ENCODE measurements at places on chromosomes 7 and 10. TPM values are rescaled to one million over a fixed set of nuclear protein-coding genes. Genes with fewer than 3 reads are reported as not detected.

- peak; percentile 13 for DNase-seq
Measured at GRCh38 chr7:50607524-50608125, 42.4 kb upstream of the DDC start.

DNA sequence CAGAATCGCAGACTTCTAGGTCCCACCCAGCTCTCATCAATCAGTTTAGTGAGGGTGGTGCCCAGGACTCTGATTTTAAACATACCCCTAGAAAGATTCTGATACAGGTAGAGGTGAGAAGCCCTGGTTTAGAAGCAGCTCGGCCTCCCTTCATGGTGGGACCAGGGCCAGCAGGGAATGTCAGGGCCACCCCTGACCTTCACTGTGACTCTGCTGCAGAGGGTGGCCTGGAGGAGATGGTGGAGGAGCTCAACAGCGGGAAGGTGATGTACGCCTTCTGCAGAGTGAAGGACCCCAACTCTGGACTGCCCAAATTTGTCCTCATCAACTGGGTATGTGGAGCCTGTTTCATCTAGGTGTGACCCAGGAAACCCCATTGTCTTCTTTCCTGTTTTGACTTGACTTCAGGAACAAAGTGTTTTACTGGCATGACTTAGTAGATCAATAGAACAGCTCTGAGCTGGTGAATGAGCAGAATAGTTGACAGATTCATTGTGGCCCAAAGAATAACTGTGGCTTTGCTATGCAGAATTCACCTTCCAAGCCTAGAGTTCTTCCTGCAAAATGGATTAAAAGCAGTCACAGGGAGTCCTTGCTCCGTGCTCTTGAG is 7.2 kb downstream of the DBNL start:
- no peak for DNase-seq

DNA sequence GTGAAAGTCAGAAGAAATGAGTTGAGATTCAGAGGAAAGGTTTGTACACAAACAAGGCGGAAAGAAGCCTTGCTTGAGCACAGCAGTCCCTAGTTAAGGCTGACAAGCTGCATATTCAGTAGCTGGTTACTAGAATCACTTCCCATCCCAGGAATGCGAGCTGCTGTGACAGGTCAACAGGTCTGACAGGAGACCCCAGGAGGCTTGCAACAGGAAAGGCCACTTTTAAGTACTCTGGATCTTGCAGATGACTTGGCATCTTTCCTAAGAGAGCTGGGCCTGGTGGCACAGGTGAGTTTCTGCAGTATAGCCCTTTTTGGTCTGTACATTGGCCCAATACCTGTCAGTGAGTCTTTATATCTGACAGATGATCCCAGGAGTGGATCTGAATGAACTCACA is 35.7 kb upstream of the UNC5B start:
- no peak for DNase-seq

GRCh38 chr10:124212702-124213101 is 119.3 kb upstream of the CHST15 start:
- no peak for DNase-seq

GRCh38 chr10:59887972-59888640 is 18.2 kb downstream of the CCDC6 start:
- DNase-seq: no peak

KMT2C gene
- 8.3 TPM for polyA plus RNA-seq

OPALIN gene
- polyA plus RNA-seq: not detected

NPC1L1 gene
- polyA plus RNA-seq: not detected

TEX47 gene
- polyA plus RNA-seq: not detected

PSD gene
- polyA plus RNA-seq: 0.95 TPM

LIPN gene
- not detected for polyA plus RNA-seq

INA gene
- polyA plus RNA-seq: 0.18 TPM

YAE1 gene
- polyA plus RNA-seq: 40.5 TPM

Measured in GM23248 (cell line).